ENCODE measurements at places on chromosomes 5 and 9.

- no peak for DNase-seq
These were observed 459.2 kb downstream of the ARHGEF28 start for GRCh38 chr5:74085186-74085585.

- no peak for DNase-seq
These were observed 148.0 kb downstream of the TARS1 start for GRCh38 chr5:33588654-33589372.

GRCh38 chr5:22998774-22999173 is 145.6 kb upstream of the CDH12 start:
- DNase-seq: no peak

- DNase-seq: no peak
These were observed 1655.3 kb upstream of the C9orf72 start for GRCh38 chr9:29228558-29228957.

- no peak for DNase-seq
These were observed 15.1 kb downstream of the PRDM9 start for GRCh38 chr5:23522553-23522952.

GRCh38 chr5:168885324-168886120 is 306.4 kb upstream of the PANK3 start:
- DNase-seq: peak; percentile 66

GRCh38 chr9:123749580-123750202 is 180.2 kb downstream of the DENND1A start:
- no peak for DNase-seq
